ENCODE measurements at places on chromosomes 11 and 22.

DNA sequence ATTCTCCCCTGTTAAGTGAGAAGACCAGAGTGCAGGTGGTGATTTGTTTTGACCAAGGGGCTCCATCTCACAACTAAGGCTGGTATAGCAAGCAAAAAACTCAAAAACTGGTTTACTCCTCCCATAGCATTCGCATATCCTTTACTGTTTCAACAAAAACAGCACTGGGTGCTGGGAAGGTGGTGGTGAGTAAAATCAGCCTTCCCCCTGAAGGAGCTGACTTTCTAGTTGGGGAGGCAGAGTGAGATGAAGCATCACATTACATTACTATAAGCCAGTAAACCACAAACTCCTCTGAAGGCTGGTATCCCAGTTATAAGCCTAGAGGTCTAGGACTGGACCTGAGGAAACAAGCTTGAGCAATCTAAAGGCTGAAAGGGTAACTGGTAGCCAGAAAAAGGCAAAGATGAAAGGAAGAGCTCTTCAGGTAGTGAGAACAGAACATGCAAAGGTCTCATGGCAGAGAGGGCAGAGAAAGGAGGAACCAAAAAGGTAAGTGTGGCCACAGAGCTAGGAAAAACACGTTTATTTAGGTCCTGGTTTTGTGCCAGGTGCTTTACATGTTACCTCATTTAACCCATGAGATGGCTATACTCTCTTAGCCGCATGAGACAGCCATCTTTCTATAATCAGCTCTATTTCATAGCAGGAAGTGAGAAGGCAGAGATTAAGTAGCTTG is 22.3 kb downstream of the TMEM123 start:
- no peak for DNase-seq

DNA sequence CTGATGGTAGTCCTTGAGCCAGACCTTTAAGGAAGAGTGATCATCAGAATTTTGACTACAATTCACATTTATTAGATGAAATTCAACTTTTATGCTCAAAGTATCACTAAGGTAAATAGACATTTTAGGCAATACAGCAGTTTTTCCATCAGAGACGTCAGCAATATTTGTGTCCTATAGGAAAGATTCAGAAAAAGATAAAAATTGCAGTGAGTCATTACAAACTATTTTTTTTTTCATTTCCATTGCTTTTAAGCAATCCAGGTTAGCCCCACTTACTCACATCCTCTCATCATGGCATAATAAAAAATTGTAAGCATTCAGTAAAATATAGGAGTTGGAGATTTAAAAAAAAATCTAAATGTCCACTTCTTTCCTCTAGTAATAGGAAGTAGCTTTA is 46.9 kb downstream of the MSANTD4 start:
- DNase-seq = no peak

DNA sequence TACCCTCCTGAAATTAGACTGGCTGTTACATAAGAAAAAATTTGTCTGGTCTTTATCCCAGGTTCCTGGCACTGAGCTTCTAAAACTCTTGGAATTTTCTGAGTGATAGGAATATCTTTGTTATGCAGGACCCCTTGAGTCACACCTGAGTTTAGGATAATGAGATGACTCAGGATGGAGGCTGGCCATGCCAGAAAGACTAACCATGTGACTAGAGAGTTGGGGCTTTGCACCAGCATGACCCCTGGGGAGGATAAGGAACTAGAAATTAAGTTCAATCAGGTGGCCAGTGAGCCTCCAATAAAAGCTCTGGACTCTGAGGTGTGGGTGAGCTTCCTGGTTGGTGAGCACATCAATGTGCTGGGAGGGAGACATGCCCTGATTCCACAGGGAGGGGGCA is 88.1 kb downstream of the XRRA1 start:
- DNase-seq = no peak

- DNase-seq = no peak
These were observed 5.3 kb downstream of the TYR start for GRCh38 chr11:89182773-89183518.

DNA sequence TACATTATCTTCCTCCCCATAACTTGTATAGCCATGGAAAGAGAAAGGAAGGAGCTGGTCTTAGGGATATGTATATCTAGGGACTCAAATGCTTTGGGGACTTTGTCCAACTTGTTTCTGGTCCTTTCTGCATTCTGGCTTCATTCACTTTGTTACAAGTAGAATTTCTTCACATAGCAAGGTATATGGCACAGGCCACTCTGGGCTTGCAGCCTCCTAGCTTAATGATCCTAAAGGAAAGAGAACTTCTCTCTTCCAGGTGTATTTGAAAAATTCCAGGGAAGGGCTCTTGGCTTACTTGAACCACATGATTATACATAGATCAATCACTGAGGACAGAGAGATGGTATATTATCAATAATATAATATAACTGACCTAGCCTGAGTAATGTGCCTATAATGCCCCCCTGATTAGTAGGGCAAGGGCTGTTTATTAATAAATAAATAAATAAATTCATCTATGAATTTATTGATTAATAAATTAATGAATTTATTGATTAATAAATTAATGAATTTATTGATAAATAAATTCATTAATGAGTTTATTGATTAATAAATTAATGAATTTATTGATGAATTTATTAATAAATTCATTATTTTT is 48.2 kb upstream of the CEP295 start:
- DNase-seq = no peak

- no peak for DNase-seq
These were observed 33.5 kb downstream of the SCUBE2 start for GRCh38 chr11:9057888-9058287.

- DNase-seq = no peak
These were observed 35.1 kb upstream of the LRRC10B start for GRCh38 chr11:61473370-61474012.

DNA sequence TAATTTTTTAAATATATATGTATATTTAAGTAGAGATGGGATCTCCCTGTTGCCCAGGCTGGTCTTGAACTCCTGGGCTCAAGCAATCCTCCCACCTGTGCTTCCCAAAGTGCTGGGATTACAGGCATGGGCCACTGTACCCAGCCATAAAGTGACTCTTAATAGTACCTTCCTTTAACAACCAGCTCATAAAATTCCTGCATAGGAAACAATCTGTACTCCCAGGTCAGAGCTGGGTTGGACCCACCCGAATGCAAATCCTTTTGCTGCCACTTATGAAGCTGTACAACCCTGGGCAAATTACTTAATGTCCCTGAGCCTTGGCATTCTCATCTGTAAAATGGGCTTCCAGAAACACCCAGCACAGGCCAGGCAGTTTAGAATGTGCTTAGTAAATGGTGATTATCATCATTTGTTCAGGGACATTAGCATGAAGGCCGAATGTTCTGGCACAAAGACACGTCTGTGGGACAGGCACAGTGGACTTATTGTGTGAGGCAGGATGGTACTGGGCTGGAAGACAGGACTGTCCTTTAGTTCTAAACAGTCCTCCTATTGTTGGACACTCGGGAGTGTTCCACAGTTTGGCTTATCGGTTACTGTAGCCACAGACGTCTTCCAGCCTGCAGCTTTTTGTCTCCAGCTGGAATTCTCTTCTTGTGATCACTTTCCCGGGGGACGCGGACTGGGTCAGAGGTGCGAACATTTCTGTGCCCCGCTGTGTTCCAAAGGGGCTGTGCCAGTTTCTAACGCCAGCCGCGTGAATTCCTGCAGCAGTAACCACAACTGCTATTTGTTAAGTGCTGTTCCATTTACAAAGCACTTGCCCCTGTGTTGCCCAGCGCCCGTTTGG is 6.0 kb downstream of the PDXP start:
- no peak for DNase-seq

DNA sequence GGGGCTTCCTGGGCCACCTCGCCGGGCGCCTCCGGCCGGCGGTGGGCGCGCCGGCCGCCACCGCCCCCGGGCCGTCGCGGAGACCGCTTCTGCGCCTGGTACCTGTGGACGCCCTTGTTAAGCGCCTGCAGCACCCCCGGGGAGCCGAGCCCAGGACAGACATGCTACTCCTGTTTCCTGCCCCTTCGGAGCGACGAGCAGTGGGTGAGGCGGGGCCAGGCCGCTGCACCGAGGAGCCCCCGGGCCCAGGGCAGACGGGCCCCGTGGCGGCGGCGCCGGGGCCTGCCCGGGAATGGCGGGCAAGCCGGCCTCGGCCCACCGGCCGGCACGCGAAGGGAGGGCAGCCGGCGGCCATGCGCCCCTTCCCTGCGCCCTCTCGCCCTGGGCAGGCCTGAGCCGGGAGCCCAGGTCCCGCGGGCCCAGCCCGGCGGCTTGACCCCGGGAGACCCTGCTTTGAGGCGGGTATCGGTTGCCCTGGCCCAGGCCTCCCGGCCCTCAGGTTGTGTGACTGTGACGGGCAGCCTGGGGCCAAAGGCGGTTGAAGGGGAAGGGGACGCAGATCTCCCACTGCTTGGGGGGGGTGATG is 789 bp upstream of the KDM2A start:
- no peak for DNase-seq

- no peak for DNase-seq
These were observed 134.8 kb downstream of the LARGE1 start for GRCh38 chr22:33785283-33785968.

DNA sequence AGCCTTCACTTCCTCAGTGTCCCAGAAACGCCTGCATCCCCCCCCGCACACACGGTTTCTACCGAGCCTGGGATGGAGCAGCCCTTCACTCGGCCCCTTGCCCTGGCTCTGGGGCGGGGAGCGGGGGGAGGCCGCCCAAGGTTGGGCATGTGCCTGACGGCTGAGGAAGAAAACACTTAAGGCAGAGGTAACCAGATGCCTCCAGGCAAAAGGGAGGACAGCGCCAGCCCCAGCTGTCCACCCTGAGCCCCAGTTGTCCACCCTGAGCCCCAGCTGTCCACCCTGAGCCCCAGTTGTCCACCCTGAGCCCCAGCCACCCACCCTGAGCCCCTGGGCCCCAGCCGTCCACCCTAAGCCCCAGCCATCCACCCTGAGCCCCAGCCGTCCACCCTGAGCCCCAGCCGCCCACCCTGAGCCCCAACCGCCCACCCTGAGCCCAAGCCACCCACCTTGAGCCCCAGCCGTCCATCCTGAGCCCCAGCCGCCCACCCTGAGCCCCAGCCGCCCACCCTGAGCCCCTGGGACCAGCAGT is 3.8 kb upstream of the TTLL8 start:
- DNase-seq = no peak

GRCh38 chr11:2380807-2381350 is 3.8 kb downstream of the CD81 start:
- DNase-seq = no peak

DNA sequence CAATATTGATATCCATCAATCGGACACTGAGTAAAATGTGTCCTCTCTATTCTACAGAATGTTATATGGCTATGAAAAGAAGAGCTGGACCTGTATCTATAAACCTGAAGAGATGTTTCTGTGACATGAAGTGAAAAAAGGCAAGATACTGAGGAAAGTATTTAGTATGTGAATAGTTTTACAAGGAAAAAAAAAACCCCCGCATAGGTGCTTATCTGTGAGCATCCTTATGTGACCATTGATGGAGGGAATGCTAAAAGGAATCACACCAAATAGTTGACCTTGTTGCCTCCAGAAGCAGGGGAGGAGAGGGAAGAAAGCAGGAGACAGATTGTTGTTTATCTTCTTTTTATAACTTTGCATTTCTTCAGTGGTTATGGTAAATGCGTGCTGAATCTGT is 661 bp upstream of the PRG2 start:
- no peak for DNase-seq

DNA sequence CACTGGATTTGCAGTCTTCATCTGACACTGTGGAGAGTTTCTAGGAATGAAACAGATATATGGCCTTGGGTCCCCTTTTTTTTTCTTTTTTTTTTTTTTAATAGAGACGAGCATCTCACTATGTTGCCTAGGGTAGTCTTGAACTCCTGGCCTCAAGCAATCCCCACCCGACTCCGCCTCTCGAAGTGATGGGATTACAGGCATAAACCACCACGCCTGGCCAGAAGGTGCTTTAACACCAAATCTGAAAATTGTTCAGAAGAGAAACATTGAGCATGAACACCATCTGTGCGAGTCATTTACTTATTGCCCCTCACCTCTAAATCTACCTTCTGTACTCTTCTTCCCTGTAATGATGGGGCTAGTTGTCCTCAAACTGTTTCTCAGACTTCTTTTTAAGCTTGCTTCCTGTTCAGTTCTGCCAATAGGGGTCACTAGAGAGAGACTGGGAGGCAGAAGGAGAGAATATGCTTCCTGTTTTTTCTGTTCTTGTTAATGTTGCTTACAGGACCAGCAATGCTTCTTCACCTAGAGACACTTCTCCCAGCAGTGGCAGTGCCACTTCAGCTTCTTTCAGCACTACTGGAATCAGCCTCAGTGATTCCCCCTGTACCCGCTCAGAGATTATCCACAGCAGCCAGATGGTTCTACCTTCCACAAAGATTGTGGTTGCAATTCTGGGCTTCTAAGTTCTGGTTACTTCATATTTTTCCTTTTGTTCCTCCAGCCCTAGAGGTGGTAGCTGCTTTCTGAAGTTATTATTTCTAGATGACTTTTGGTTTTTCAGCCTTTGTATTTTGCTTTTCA is 20.8 kb upstream of the ZBED5 start:
- DNase-seq = no peak

GRCh38 chr11:70054004-70054403 is 24.1 kb upstream of the ANO1 start:
- no peak for DNase-seq

DNA sequence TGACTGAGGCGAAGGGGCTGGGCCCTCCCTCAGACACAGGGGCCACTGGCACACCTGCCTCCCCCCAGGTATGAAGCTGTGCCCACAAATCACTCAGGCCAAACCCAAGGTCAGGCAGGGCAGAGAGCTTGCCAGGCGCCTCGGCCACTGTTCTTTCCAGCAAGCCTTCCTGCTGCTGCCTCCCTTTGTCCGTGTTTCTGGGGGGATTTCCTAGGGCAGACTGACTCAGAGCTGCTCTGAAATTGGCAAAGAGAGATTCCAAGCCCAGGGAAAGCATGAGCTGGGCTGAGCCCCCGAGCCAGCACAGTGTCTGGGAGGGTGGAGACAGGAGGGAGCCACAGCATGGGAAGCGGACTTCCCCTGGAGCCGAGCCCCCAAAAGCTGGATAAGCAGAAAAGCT is 33.2 kb downstream of the PPP2R1B start:
- DNase-seq = no peak

DNA sequence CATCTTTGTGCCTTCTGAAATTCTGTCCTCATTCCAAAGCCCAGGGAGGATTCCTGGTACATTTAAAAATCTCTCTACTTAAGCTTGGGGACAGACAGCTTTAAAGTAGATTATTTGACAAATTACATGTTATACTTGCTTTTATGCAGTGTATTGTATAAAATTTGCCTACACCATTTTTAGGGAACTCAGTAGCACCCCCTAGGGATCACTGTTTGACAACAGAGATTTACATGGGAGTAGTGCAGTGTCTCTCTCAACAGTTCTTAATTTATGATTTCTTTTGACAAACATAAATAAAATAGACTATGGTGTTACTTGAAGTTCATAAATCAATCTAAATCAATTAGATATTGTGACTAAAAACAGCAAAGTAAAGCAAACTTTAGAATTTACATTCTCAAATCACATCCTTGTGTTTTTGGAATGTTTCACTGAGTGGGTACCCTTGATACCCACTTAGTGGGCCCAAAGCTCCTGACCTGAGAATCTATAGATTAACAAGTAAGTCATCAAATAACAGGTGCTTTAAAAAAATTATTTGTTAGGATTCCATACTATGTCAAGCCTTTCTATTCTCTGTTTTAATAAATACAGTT is 428.8 kb downstream of the DYNC2H1 start:
- no peak for DNase-seq

GRCh38 chr11:3969613-3970012 is 114.1 kb downstream of the STIM1 start:
- no peak for DNase-seq

GRCh38 chr11:33747979-33748378 is 11.8 kb upstream of the CD59 start:
- DNase-seq = no peak

All from NCI-H1930 (cell line).